Hematopoietic multipotent progenitor cell treated with erythropoietin and hydrocortisone succinate and interleukin-3 and kit ligand, for 6 days (in vitro differentiated cells): ENCODE measurements at places on chromosomes 3 and 15.

- DNase-seq: peak; percentile 52
Observed at GRCh38 chr3:901953-902778, 190.7 kb upstream of the CNTN6 start.

DNA sequence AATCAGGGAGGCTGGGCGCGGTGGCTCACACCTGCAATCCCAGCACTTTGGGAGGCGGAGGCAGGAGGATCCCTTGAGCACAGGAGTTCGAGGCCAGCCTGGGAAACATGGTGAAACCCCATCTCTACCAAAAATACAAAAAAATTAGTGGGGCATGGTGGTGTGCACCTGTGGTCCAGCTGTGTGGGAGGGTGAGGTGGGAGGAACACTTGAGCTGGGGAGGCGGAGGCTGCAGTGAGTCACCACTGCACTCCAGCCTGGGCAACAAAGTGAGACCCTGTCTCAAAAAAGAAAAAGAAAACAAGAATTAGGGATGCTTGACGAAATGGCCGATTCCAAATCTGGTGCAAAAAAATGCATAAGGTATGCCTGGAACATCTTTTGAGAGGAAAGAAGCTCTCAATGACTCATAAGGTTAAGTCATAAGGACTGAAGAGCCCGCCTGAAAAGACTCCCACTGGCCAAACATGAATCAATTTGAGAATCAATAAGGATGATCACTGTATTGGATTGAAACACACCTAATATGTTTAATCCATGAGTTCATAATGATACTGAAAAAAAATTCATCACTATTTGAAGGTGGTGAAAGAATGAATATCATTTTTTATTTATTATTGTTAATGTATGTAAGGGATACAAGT lies 27.7 kb downstream of the BLM start:
- DNase-seq: no peak

GRCh38 chr3:169739067-169739466 lies 25.8 kb downstream of the TERC start:
- DNase-seq: no peak

DNA sequence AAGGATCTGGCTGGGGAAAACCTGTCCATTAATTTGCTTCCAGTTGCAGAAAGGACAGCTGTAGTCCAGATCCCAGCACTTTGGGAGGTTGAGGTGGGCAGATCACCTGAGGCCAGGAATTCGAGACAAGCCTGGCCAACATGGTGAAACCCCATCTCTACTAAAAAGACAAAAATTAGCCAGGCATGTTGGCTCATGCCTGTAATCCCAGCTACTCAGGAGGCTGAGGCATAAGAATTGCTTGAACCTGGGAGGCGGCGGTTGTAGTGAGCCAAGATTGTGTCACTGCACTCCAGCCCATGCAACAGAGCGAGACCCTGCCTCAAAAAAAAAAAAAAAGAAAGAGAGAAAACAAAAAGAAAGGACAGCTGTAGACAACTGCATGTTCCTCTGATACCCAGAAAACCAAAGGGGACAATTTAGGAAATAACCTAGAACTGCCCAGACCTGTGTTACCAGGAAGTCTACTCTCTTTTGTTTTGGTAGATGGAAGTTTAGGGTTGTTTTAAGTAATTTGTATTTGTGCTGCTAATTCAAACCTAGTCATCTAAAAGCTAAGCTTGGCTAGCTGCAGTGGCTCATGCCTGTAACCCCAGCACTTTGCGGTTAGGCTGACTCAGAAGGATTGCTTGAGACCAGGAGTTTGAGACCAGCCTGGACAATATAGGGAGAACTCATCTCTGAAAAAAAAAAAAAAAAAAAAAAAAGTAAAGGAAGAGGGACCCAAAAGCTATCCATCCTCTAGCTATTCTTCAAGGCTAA lies 22.7 kb downstream of the EXD1 start:
- no peak for DNase-seq

DNA sequence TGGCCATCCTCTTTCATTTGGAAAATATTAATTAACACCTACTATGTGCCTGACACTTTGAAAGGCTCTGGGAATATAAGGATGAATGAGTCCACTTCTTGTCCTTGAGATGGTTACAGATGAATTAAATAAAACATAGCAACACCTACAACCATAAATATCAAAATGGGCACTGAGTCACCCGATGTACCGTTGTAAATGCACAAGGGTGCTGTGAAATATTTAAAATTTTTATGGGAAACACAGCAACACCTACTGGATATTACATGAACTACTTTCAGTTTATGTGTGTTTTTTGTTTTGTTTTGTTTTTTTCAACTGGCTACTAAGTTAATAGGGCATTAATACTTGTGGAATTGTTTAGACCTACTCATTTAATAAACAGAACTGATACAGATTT lies 239.0 kb upstream of the NAALADL2 start:
- DNase-seq: peak; percentile 45

- peak; percentile 93 for DNase-seq
Observed at GRCh38 chr3:13452490-13453335, 27.4 kb upstream of the HDAC11 start.

DNA sequence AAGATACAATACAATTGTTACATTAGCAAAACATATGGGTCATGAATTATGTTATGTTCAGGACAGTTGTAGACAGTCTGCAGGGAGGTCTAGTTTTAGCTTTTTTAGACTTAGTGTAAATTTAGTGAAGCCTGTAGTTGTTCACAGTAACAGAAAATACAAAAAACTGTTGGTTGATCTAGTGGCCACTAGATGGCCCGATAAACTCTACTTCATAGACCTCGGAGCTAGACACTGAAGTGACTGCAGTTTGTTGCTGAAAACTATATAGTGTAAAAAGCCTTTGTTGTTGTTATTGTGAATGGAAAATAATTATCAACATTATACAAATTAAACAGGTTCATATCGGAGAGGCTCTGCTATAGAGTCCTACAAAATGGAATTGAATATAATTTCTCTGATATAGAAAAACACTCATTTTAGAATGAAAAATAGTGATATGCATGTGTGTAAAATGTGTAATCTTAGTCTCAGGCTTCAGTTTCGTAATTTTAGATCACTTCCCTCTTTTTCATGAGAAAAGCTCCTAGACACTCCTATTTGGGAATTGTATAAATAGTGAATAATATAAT lies 18.3 kb downstream of the MAGEL2 start:
- DNase-seq: peak; percentile 49

- no peak for DNase-seq
Observed at GRCh38 chr3:33047842-33048834, 48.8 kb downstream of the GLB1 start.

- DNase-seq: no peak
Observed at GRCh38 chr15:44588541-44588940, 51.6 kb downstream of the EIF3J start.

- DNase-seq: no peak
Observed at GRCh38 chr15:38176155-38176554, 76.5 kb upstream of the SPRED1 start.

GRCh38 chr3:89104499-89104898 lies 2.9 kb upstream of the EPHA3 start:
- no peak for DNase-seq

- no peak for DNase-seq
Observed at GRCh38 chr3:151925876-151926275, 52.4 kb downstream of the SUCNR1 start.

GRCh38 chr3:152096280-152096906 lies 172.3 kb upstream of the MBNL1 start:
- no peak for DNase-seq

DNA sequence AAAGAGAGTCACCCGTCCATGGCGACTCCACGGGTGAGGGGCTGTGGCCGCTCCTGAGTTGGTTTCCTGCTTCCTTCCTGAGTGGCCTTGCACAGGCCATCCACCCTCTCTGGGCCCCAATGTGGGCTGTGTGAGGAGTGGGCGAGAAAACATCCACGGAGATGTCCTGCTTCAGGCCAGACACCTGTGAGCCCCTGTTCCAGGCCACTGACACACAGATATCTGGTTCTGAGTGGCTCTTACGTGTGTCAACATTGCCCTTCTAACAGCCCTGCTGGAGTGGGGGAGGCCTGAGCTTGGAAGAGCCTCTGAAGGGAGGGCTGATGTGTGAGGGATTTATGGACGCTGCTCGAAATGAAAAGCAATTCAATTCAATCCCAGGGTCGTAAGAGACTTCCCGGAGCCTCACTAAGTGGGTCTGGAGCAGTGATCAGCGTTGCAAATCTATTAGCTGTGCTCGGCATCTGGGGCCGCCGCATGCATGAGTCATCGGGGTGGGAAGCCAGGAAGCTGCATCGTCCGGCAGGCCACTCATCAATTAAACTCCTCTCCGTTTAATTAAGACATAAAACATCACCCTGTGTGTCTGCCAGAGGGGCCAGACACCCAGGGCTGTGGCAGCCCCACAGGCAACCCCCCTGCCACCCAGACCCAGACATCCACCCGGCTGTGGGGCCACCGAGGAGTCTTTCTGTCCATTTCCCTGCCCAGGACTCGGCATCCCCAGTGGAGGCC lies 20.0 kb upstream of the PRR23E start:
- no peak for DNase-seq

- peak; percentile 31 for DNase-seq
Observed at GRCh38 chr3:129984125-129984524, 9.6 kb downstream of the TRH start.

DNA sequence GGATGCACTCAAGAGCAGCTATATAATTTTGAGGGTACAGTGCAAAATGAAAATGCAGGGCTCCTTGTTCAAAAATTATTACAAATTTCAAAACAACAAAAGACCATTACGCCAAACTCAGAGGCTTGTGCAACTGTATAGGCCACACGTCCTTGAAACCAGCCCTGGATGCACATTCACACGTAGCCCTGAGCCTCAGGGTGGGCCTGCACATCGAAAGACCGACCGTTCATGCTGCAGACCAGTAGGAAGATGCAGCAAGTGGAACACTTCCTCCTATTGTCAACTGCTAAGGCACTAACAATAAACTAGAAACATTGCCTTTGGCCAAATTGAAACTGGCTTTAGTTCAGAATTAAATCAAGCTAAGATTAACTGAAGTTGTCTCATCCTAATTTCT lies 174.7 kb downstream of the SHOX2 start:
- DNase-seq: no peak

GRCh38 chr3:134313847-134314587 lies 60.2 kb downstream of the AMOTL2 start:
- DNase-seq: no peak

DNA sequence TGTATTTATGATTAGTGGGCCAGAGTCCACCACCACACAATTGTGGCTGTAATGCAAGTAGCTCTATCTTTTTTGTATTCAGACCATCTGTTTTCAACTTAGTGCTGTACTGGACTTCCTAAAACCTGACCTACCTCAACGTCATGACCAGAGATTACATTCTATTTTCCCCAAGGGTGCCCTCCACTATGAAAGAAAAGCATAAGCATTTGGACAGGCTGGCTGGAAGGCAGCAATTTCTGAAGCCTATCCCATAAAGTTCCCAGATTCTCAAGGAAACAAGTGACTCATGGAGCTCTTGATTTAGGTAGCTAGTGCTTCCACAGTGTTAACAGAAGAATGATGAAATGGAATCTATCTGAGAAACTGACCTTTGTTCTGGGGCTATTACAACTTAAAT lies 75.8 kb downstream of the COL8A1 start:
- DNase-seq: no peak

DNA sequence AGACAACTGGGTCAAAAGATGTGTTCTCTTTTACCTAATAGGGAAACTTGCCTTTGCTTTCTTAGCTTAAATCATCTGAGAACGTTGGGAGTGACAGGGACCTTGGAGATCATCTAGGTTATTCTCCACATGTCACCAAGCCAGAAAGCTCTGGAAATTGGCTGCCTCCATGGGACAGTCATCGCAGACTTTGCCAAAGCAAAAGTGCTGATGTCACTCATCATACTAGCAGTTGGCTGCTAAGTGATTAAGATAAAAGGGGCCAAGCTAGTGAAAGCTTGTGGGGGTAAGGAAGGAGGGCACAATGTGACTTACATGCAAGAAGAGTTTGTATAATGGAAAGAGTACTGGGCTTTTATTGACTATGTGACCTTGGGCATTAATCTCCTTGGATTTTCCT lies 198.0 kb upstream of the PFN2 start:
- peak; percentile 79 for DNase-seq

GRCh38 chr15:68424754-68425390 lies 7.1 kb downstream of the ITGA11 start:
- no peak for DNase-seq

- no peak for DNase-seq
Observed at GRCh38 chr3:189720736-189721417, 89.7 kb downstream of the TP63 start.

GRCh38 chr15:74988007-74988800 lies 7.2 kb upstream of the SCAMP5 start:
- peak; percentile 79 for DNase-seq

GRCh38 chr3:66075281-66075680 lies 36.6 kb upstream of the MAGI1 start:
- no peak for DNase-seq

GRCh38 chr15:36529296-36530011 lies 50.0 kb upstream of the CDIN1 start:
- DNase-seq: no peak

GRCh38 chr3:117688583-117688982 lies 979.0 kb downstream of the TUSC7 start:
- DNase-seq: no peak
